GM10248 (cell line): ENCODE measurements at places on chromosomes 1 and 21.

DNA sequence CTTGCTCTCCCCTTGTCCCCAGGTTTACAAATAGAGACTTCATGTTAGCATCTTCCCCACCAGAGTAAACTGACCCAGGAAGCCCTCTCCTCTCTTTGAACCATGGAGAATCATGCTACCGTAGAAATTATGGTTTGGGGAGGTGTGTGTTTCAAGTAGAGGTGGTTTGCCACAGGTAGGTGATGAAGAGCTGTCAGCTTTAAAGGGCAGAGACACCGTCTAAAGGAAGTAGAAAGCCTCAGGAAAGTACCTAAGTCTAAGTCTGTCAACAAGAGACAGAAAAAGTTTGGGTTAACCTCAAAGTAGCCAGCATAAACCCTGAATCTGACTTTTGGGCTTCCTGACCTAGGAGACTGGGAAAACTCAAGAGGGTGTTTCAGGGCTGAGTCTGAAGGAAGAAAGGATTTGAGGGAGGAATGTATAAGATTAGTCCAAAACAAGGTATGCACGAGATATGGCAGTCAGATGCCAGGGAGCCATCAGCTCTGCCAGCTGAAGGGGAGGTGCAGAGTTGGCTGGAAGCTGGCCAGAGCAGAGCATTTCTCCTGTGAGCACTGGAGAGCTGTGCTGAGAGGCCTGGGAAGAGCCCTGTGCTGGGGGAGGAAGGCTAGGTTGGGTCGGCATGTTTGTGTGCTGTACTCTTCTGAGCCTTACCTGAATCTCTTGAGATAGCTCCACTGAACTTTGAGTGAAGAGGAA lies 14.3 kb downstream of the ADAMTSL4 start:
- peak; percentile 43 for DNase-seq

GRCh38 chr1:66210635-66211244 lies 323.2 kb upstream of the SGIP1 start:
- DNase-seq, result no peak

DNA sequence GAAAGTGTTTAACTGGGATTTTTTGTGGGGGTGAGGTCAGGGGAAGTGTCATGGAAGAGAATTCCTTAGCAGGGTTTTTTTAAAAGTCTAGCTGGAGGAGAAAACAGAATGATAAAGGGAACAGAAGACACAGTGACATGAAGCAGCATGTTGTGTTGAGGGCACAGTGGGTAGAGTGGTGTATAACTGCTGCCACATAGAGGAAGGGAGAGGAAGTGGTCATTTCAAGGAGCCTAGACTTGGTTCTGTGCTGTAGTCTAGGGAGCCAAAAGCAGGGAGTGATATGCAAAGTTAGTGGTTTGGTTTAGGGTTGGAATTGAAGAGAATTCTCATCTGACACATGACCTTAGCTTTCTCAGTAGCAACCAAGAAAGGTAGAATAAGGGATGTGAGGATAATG lies 10.2 kb downstream of the EEIG2 start:
- peak; percentile 45 for DNase-seq

GRCh38 chr1:39205102-39205780 lies 746 bp downstream of the MACF1 start:
- DNase-seq, result peak; percentile 46

- no peak for DNase-seq
These were observed 1823.9 kb downstream of the PLA2G4A start for GRCh38 chr1:188652678-188653077.

GRCh38 chr1:47655521-47656300 lies 217.9 kb downstream of the FOXD2 start:
- DNase-seq, result no peak

DNA sequence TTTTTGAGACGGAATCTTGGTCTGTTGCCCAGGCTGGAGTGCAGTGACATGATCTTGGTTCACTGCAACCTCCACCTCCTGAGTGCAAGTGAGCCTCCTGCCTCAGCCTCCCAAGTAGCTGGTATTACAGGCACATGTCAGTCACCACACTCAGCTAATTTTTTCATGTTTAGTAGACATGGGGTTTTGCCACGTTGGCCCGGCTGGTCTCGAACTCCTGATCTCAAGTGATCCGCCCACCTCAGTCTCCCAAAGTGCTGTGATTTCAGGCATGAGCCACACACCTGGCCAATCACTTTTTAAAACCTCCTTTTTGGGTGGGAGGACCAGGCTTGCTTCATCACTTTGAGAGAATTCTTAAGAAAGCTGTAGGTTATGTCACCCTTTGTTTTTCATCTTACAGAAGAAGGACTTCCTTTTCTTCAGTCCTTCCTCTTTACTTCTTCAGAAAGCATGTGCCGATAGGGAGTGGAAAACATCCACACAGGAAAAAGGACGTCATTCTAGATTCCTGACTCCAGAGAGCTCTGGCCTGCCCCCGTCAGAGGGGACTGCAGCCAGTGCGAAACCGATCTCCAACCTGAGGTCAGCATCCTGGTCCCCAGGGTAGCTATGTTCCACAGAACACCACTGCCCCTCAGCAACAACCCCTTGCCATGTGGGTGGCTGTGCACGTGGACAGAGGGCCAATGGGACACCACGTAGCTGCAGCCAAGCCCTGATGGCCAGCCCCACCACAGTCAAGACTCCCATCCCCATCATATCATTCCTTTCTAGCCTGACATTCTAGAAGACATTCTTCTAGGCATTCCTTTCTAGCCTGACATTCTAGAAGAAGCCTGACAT lies 21.9 kb downstream of the NCF2 start:
- DNase-seq, result no peak

DNA sequence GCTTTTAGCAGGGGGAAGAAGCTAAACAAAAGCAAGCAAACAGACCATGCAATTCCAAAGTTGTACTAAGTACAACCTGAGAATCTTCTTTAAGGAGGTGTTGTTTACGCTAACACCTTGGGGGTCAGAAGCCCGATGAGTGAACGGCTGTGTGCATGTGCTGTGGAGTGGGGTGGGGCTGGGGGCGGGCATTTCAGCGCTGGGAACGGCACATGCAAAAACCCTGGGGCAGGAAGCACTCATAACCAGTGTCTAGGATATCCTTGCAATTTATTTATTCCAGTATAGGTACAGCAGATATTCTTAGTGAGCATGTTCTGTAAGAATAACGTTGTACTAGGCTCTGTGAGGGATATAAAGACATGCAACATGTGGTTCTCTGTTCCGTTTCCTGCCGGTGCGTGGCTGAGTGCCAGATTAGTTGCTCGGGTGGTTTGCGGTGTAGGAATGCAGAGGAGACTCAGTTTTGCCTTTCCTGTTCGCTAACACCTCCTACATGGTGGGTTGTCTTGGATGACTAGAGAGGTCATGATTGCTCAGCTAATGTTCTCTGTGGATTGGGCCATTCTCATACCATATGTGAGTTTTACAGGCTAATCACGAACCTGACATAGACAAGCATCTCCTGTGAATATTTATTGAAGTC lies 3.7 kb downstream of the FASLG start:
- DNase-seq, result peak; percentile 57

DNA sequence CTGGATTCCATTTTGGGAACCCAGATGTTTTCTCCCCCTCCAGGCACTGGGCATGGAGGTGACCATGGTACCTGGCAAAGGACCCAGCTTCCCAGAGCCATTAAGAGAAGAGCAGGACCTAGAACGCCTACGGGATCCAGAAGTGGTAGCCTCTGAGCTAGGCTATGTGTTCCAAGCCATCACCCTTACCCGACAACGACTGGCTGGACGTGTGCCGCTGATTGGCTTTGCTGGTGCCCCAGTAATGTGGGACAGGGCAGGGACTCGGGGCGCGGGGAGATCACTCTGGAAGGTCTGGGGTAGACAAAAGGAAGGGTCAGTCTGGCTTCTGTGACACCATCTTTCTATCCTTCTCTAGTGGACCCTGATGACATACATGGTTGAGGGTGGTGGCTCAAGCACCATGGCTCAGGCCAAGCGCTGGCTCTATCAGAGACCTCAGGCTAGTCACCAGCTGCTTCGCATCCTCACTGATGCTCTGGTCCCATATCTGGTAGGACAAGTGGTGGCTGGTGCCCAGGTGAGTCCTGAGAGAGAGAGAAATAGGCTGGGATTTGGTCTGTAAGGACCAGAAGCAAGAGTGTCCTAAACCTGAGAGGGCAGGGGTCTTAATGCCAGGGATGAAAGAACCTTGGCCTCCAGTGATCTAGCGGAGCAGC lies 1.6 kb downstream of the UROD start:
- DNase-seq, result no peak

- no peak for DNase-seq
These were observed 182.2 kb downstream of the PRDM16 start for GRCh38 chr1:3251099-3251806.

DNA sequence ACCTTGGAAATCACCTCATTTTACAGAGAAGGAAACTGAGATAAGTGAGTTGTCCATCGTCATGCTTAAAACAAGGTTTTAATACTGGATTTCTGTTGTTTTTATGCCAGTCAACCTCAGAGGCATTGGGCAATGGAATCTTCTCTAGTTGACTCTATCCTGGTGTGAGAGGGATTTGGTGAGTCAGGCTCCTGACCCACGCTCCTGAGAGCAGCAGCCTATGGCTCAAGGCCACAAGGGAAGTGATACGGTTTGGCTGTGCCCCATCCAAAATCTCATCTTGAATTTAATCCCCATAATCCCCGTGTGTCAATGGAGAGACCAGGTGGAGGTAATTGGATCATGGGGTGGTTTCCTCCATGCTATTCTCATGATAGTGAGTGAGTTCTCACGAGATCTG lies 90.1 kb downstream of the TLR5 start:
- no peak for DNase-seq

DNA sequence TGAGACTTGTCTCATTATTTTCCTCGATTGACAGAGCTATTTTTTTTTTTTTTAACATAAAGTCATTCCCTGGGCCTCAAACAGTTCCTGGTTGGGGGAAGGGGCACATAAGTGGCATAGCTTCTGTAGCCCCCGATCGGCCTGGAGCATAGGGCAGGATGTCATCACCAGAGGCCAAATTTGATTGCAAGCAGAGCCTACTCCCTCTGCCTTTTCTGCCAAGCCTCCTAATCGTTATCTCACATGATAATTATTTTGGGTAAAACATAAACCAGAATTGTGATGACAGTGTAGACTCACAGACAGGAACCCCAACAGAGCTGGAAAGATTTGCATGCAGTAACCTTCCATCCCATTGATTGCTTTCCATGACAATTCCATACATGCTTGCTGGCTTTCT lies 404.8 kb downstream of the PCP4 start:
- no peak for DNase-seq

- no peak for DNase-seq
These were observed 2.9 kb downstream of the SOAT1 start for GRCh38 chr1:179296356-179297104.

- no peak for DNase-seq
These were observed 56.9 kb upstream of the NRIP1 start for GRCh38 chr21:15121655-15122120.

DNA sequence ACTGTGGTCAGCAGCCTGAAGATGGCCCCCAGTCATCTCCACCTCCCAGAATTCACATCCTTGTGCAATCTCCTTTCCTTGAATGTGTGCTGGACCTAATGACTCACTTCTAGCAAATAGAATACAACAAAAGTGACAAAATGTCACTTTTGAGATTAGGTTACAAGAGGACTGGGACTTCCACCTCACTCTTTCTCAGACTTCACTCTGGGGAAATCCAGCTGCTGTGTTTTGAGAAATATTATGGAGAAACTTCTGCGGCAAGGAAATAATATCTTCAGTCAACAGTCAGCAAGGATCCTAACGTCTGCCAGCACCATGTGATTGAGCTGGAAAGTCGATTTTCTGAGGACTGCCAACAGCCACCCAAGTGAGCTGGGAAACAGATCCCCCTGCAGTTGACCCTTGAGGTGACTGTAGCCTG lies 70.5 kb upstream of the GADD45A start:
- no peak for DNase-seq

DNA sequence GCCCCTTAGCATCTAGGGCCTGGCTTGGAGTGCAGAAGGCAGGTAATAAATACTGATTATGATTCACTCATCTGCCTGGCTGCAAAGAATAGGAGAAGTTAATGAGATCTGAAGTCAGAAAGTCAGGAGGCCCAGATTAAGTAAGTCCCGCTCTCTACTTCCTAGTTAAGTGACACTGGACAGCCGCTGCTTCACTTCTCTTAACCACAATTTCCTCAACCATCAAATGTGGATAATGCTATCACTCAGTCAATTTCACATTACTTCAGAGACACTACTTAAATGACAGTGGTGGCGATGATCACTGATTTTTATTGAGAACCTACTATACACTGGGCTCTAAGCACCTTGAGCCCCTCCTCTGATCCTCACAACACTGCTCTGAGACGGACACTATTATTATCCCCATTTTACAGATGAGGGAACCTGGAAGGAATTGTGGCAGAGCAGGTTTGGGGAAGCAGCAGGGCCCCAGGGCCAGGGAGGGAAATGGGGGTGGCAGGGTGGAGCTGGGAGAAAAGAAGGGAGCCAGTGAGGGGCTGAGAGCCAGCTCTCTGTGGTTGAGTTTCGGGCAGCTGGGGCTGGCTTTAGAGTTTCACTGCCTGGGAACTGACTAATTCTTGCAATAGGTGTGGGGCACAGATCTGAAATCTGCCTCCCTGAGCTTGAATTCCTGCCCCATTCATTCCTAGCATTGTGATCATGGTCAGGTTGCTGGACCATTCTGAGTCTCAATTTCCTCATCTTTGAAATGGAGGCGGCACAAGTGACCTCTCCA lies 2.4 kb upstream of the E2F2 start:
- DNase-seq, result no peak

- no peak for DNase-seq
These were observed 340.3 kb upstream of the SNX7 start for GRCh38 chr1:98321191-98321590.

GRCh38 chr1:8551613-8552489 lies 233.9 kb downstream of the SLC45A1 start:
- DNase-seq, result no peak

- DNase-seq, result peak; percentile 66
These were observed 69.7 kb downstream of the CC2D1B start for GRCh38 chr1:52296345-52296744.

DNA sequence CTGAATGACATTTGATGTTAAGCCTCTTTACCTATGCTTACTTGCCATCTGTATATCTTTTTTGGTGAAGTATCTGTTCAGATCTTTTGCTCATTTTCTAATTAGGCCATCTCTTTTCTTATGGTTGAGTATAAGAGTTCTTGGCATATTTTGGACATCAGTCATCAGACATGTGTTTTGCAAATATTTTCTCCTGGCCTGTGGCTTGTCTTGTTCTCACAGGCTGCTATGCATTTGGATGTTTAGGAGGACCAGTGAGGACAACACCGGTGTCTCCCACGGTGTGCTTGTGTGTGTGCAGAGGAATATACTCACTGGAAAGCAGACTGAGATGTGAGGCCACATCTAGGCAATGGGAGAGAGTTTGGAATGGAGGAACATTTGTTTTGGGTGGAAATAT lies 87.1 kb upstream of the LYST start:
- DNase-seq, result no peak

- no peak for DNase-seq
These were observed 366.0 kb upstream of the LRRC7 start for GRCh38 chr1:69201716-69202115.
